ENCODE measurements at places on chromosomes 2 and 18.

GRCh38 chr18:1102848-1103247, 198.2 kb downstream of the ADCYAP1 start:
- no peak for DNase-seq

DNA sequence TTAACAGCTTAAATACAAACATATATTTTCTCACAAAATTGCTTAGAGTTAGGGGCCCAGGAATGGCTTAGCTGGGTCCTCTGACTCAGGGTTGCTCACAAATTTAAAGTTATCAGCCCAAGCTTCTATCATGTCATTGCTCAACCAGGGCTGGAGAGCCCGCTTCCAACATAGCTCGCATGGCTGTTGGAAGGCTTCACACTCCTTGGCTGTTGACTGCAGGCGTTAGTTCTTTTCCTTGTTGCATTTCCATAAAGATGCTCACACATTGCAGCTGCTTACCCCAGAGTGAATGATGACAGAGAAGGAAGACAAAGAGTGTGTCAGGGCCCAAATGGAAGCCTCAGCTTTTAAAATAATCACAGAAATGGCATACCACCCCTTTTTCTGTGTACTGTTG, 62.9 kb upstream of the TFPI start:
- DNase-seq, result no peak

GRCh38 chr2:63056107-63057050, 5.7 kb downstream of the OTX1 start:
- no peak for DNase-seq

DNA sequence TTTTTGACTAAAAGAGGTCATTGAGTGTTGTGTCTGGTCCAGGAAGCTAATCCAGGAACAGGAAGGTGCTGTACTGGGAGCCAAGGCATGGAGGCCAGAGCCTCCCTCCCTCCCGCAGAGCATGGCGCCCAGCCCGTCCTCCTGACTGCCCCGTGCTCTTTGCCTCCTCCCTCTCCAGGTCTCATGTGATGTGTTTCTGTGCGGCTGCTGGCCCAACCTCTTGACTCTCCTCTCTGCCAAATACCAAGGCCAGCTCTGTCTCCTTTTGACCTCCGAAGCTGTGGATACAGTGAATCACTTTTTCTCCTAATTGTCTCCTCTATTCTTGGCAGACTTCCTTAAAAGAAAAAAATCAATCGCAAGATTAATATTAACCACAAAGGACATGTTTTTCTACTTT, 284.1 kb downstream of the PHLPP1 start:
- DNase-seq, result no peak

DNA sequence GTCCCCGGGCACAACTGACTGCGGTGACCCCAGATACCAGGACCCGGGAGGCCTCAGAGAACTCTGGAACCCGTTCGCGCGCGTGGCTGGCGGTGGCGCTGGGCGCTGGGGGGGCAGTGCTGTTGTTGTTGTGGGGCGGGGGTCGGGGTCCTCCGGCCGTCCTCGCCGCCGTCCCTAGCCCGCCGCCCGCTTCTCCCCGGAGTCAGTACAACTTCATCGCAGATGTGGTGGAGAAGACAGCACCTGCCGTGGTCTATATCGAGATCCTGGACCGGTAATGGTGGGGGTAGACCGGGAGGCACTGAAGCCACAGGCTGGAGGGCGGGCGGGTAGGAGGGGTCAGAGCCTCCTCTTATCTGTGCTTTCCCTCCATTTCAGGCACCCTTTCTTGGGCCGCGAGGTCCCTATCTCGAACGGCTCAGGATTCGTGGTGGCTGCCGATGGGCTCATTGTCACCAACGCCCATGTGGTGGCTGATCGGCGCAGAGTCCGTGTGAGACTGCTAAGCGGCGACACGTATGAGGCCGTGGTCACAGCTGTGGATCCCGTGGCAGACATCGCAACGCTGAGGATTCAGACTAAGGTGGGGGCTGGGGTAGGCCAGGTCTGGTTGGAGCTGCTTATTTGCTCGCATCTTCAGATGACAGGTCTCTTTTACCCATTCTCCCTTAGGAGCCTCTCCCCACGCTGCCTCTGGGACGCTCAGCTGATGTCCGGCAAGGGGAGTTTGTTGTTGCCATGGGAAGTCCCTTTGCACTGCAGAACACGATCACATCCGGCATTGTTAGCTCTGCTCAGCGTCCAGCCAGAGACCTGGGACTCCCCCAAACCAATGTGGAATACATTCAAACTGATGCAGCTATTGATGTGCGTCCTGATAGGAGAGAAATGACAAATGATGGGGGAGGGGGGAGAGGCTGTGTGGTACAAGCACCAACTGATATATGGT, 780 bp downstream of the HTRA2 start:
- DNase-seq, result no peak

- DNase-seq, result no peak
Measured at GRCh38 chr2:64085936-64086335, 58.3 kb downstream of the PELI1 start.

DNA sequence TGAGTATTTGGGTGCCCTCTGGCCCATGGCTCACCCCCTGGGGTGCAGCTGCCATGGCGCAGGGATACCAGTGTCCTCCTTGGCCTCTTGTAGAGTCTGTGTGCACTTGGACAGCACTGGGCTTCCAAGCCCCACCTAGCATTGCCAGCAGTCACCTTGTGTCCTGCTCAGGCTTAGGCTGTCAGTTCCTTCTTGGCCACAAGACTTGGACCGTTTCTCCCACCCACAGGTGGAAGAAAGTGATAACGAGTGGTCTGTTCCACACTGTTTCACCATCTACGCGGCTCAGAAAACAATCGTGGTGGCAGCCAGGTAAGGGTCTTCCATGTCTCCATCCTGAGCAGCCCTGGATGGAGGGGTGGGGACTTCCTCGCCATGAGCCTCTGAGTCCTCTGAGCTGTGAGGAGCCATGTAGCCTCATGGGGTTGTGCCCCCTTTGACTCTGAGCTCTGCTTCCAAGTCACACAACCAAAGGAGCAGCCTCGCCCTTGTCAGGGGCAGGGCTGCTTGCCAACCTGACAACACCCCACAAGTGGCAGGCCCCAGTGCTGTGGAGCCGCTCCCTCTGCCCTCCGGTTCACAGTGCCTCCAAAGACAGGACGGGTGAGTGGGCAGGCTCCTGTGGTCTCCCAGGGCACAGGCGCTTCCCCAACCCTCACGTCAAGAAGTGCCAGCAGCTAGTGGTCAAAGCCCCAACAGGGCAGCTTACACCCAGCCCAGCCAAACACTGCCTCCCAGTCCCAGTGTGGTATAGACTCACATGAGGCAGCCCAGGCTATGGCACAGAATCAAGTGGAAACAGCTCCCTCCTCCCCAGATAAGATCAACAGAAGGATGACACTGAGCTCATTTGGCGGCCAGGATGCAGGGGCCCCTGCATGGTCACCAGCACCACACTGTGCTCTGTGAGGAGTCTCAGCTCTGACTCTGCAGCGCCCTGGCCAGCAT, 18.4 kb downstream of the STK25 start:
- no peak for DNase-seq

- DNase-seq, result no peak
Measured at GRCh38 chr2:38600921-38601455, 1.7 kb downstream of the HNRNPLL start.

DNA sequence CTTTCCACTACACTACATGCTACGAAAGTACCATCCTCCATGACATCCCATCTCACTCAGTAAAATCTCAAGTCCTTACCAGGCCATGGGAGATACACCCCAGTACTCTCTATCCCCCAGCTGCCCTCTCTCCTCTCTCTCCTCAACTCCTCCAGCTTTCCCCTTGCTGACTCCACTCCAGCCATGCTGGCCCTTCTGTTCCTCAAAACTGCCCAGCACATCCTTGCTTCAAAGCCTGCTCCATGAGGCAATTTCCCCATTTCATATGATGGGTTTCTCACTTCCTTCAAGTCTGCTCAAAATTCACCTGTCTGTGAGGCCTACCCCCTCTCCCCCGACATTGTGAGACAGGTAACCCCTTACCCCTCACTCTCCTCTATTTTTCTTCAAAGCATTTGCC, 8.6 kb downstream of the CHN1 start:
- DNase-seq, result no peak

GRCh38 chr2:180695586-180696401, 284.6 kb upstream of the UBE2E3 start:
- DNase-seq, result no peak

DNA sequence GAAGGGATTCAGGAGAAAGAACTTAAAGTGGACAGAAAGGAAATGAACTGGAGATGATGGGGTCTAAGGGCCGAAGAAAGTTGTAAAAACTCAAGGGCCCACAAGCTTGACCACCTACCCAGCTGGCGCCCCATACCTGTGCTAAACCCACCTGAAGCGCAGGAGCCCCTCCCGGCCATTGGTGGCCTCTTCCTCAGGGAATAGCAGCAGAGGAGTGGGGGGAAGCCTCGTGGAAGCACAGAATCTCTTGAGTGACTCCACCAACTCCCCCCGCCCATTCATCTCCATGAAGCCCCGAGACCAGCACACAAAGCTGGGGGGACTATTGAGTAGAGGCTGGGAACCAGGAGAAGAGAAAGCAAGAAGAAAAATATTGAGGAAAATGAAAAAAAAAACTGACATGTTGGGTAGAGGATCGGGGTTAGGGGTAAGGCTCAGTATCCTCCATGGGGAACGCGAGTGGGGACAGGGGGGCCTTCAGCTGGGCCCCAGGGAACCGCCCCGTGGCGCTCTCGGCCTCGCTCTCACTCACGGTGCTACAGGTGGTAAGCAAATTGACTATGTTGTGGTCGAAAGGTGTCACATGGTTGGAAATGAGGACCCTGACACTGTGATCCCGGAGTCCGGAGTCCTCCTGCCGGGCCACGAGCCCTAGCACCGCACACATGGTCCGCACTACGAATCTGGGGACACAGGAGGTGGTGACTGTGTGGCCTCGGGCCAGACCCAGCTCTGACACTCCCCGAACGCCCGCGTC, 728 bp downstream of the AUP1 start:
- no peak for DNase-seq

DNA sequence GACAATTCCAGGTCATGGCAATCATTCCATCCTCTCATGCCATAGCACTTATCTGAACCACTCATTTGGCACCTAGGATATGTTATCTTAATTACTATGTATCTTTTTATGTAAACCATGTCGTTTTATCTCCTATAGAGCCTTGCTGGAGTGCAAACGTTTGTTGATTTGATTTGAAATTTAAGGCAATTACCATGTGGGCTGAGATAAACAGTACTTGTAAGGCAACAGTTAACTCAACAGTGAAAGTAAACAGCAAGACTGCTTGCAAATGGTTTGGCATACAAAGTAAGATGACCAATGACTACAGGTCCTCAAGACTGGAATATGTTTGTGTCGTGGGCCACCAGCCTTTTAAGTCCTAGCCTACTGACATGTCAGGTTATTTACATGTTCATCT, 133.7 kb upstream of the ZFP36L2 start:
- no peak for DNase-seq
